ENCODE measurements at places on chromosomes 1 and 21. TPM values are rescaled to one million over a fixed set of nuclear protein-coding genes. Genes with fewer than 3 reads are reported as not detected.

The ZNF593OS gene
- not detected for total RNA-seq

The GIPC2 gene
- 1.7 TPM for total RNA-seq

The COL6A2 gene
- 888 TPM for total RNA-seq

The CLDN14 gene
- 3.4 TPM for total RNA-seq

The GCSAML gene
- total RNA-seq, result 0.72 TPM

The OLFM3 gene
- 0.92 TPM for total RNA-seq

The ESRRG gene
- total RNA-seq, result 43.2 TPM

The CHRM3 gene
- 6.1 TPM for total RNA-seq

The PCBP3 gene
- 5.5 TPM for total RNA-seq

The ATP1A2 gene
- 144 TPM for total RNA-seq

The THEM5 gene
- total RNA-seq, result not detected

The DDAH1 gene
- total RNA-seq, result 43.8 TPM

Data from tongue (tissue), 3 donors.